ENCODE measurements at places on chromosomes 5 and 9. TPM values are rescaled to one million over a fixed set of nuclear protein-coding genes. Genes with fewer than 3 reads are reported as not detected.

Gene APBA1
- total RNA-seq, result 5.2 TPM

Gene PCDHA10
- total RNA-seq, result 0.33 TPM

DNA sequence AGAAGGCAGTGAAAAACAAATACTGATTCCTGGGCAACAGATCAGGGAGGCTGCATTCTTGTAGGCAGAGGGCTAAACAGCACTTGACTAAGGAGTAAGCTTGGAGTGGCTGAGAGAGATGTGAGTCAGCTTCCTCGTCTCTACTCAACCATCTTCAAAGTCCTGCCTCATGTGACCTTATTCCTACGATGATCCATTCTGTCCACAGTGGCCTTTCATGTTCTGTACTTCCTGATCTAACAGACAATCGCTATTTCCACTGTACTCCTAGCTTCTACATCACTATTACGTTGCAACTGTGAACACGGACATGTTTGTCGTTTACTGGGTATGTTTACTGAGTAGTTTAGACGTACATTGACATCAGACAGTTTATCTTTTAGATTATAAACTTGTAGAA lies 365.4 kb downstream of the ARL15 start:
- DNase-seq, result no peak

GRCh38 chr9:109110329-109111021 lies 9.3 kb downstream of the TMEM245 start:
- DNase-seq, result no peak

Measured in right cardiac atrium (tissue), 5 donors.